ENCODE measurements at places on chromosomes 16 and 17.

DNA sequence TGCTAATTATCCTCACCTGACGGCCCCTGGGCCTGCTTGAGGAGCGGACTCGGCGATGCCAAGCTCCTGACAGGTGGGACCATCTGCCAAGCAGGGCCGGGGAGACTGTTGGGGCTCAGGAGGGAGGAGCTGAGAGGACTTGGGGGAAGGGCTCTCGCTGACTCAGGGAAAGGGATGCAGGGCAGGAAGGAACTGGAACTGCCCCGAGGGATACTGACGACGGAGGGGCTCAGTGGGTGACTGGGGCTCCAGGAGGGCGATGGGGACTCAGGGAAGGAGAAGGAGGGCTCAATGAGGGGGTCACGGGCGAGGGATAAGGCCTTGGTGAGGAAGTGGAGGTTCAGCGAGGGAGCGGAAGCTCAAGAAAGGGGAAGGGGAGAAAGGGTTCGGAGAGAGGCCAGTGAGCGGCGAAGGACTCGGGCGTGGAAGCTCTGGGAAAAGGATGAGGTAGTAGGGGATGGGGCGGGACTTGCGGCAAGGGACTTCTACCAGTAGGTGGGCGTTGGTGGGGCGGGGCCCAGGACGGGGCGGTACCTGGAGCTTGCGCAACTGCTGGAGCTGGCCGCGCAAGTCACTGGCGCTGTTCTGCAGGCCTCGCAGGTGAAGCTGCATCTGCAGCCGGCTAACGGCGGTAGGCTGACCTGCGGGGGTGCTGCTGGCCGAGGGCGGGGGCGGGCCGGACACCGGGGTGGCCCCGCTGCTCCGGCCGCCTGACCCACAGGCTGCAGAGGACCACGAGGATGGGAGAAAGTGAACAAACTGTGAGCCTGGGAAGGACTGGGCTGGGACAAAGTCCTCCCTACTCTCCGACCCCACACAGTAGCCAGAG lies 46.5 kb downstream of the SRCIN1 start:
- DNase-seq, result peak; percentile 63

DNA sequence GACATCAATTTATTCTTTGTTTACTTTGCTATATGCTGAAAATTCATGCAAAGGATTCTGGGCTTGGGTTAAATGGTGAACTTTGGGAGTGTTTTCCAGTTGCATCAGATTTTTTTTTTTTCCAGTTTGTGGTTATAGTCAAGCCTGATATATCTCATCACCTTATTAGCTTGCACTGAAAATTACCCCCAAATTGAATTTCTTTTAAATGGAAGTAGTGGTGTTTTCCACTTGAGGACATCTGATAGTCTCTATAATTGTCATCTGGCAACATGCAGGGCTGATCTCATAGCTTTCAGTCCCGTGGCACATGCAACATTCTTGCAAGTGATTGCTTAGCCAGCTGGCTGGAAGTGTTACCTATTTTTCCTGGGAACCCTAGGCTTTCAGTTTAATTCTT lies 4.7 kb upstream of the KRTAP3-1 start:
- DNase-seq, result no peak

- DNase-seq, result no peak
Measured at GRCh38 chr17:11950771-11951519, 46.3 kb downstream of the ZNF18 start.

DNA sequence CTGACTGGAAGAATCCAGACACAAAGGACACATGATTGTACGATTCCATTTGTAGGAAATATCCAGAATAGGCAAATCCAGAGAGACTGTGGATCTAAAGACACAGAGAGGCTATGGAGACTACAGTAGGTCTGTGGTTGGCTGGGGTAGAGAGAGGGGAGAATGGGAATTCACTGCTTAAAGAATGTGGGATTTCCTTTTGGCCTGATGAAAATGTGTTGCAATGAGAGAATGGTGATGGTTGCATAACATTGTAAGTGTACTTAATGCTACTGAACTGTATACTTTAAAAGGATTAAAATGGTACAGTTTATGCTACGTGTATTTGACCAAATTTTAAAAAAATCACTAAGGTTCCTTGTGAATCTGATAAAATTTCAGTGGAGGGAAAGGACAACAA lies 62.1 kb downstream of the GPRC5B start:
- no peak for DNase-seq

GRCh38 chr16:84332975-84333684 lies 35.2 kb upstream of the ATP2C2 start:
- DNase-seq, result no peak

DNA sequence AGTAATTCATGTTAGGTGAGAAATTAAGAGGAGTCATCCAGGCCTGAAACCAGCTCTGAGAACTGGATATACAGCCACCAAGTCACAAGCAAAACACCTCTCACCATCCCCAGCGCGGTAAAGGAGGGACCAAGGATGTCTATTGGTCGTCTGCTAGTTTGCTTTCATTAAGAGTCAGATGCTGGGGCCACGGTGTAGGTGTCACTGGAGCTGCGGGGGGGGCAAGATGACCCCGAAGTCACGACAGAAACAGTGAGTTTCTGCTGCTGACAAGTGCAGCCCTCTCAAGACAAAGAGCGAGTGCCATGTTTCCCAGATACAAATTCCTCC lies 790 bp downstream of the NCBP3 start:
- DNase-seq, result peak; percentile 6

- DNase-seq, result no peak
Measured at GRCh38 chr17:28226563-28227315, 92.3 kb upstream of the TMEM97 start.

- DNase-seq, result no peak
Measured at GRCh38 chr17:46766493-46767491, 51.7 kb downstream of the WNT3 start.

- DNase-seq, result no peak
Measured at GRCh38 chr17:80877729-80878303, 113.8 kb upstream of the CHMP6 start.

DNA sequence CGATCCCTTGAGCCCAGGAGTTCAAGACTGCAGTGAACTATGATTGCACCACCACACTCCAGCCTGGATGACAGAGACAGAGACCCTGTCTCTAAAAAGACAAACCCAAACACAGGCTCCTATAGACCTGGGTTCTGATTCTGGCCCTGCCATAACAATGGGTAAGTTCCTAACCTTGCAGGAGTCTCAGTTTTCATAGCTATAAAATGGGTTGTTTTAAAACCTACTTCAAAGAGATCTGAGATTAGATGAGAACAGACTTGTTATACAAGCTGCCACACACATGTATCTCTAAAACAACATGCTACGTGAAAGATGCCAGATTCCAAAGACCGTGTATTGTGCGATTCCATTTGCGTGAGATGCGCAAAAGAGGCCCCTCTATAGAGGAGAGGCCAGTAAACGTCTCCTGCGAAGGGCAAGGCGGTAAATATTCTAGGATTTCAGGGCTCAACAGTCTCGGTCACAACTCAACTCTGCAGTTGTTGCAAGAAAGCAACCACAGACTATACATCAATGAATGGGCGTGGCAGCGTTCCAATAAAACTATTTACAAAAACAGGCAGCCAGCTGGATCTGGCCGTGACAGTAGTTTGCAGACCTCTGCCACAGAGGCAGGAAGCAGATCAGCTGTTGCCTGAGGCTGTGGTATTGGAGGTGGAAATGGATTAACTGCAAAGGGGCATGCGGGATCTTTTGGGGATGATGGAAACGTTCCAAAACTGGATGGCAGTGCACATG lies 5.9 kb downstream of the CORO7 start:
- no peak for DNase-seq

GRCh38 chr17:59853168-59853918 lies 39.4 kb downstream of the TUBD1 start:
- peak; percentile 84 for DNase-seq

DNA sequence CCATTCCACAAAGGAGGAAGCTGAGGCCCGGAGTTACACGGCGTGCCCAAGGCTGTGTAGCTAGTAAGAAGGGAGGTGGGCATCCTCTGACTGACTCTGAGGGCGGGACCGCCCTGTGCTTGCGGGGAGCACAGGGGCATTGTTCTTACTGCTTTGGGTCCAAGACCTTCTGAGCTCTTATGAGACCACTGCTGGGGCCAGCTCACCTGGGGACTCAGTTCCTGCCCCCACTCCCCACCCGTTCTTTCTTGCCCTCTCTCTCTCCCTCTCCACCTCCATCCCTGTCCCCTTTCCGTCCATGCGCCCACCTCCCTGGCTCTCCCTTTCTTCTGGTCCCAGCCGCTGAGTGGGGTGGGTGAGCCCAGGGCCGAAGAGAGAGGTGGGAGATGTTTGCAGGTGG lies 19.6 kb downstream of the CCR7 start:
- DNase-seq, result no peak

- DNase-seq, result peak; percentile 70
Measured at GRCh38 chr16:89167425-89167941, 4.1 kb upstream of the CDH15 start.

DNA sequence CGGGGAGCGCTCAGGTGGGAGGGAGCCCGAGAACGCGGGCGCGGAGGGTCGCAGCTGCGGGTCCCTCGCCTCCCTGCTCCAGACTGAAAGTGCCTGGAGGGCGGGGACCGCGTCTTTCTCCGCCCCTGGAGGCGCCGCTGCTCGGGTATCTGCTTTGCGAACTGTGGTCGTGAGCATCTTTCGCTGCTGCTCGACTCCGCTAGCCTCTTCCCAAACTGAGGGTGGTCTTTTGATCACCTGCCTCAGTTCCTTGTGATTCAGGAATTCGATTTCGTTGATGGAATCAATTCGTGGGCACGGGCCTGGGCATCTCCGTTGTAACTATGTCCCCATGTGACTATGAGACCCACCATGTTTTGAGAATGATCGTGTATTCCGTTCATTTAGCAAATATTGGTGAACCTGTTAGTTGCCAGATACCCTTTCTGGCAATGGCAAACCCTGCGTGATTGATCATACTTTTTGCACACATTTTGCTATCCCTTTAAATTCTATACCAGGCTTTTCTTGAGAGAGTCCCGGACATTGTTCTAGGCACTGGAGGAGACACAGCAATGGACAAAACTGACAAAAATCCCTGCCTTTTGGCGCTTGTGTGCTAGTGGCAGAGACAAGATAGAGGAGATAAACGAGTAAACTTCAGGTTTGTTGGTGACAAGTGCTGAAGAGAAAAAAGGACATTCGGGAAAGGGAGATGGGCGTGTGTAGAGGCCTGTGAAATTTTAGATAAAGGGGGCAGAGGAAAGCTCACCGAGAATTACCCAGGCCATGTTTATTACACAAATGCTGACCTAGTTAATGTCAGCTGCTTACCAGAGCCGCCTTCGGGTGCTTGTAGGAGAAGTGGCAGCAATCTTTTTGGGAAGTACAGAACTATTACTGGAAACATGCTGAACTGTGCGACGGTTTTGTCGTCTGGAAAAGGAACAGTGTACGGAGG lies 948 bp downstream of the UTP18 start:
- DNase-seq, result no peak

GRCh38 chr17:74715144-74715543 lies 2.4 kb upstream of the CD300LF start:
- DNase-seq, result no peak

All from RCC 7860 (cell line).